T-helper 17 cell (primary cell): ENCODE measurements at places on chromosomes 3 and 15.

GRCh38 chr15:74041311-74041756, 41.0 kb downstream of the GOLGA6A start:
- DNase-seq = no peak

DNA sequence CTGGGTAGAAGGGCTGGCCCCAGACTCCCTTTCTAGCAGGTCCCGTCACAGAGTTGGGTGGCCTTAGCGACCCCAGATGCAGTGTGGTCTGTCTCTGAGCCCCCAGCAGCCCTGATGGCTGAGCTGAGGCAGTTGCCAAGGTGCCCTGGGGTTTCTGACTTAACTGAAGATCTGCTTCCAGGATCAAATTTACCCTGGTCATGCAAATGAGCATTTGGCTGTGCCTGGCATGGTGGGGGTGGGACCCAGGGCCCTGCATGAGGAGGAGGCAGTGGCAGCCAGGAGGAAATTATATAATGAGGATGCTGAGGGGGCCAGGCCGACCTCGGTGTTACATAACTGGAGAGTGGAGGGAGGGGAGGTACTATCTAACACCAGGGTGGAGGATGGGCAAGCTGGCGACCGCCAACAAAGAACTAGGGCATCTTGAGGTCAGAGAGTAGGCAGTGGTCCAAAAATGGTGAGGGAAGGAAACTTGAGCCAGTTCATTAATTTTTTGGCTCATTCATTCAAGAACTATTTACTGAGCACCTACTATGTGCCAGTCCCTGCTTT, 16.4 kb downstream of the PLEKHO2 start:
- DNase-seq = no peak

DNA sequence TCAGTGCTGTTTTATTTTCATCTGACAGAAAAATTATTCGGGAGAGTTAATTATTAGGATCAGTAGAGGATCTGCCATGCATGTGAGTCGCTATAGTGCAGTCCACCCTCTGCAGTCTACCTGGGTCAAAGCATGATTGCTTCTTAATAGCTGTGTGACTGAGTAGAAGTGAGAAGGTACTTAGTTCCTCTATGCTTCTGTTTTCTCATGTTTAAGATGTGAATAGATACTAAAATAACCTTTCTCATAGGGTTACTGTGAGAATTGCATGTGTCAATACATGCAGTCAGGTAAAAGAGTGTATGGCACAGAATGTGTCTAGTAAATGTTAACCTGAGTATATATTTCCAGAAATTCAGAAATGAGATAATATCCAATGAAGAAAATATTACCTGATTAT, 435.7 kb downstream of the NAALADL2 start:
- DNase-seq = no peak

GRCh38 chr15:96064351-96064756, 266.1 kb upstream of the NR2F2 start:
- no peak for DNase-seq

DNA sequence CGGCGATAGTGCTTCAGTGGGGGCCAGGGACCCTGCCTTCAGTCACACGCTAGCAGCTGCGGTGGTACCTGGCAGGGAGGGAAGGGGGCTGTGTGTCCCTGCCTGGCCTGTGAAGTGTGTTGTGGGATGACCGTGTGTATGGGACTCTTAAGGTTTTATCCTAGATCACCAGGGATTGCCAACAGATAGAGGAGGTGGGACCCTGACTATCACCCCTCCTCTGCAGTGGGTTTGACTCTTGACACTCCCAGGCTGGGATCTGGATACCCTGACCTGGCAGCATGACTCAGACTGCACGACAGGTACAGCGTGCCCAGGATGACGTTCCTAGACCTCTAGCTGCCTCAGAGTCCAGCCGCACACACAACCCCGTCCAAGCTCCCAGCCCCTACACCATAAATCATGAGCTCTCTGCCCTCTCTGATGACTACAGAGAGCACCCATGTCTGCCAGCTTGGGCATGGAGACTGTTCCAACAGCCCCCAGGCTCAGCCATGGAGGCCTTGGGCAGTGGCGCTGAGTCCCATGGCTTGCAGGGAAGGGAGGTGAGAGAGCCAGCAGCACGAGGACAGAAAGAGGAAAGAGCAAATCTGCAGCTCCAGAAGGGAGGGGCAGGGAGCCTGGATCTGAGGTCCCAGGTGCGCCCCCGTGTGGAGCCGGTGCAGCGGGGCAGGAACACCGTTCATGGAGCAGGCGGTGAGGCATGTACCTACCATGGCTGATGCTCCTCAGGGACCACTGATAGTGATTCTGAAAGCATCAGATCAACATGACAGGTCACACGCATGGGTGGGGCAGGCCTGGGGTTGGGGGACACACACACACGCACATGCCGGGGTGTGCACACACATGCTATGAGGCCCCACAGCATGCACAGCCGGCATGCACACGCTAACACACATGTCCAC, 71.0 kb downstream of the ADAMTS7 start:
- DNase-seq = no peak

- DNase-seq = no peak
Observed at GRCh38 chr3:88912294-88912877, 195.0 kb upstream of the EPHA3 start.

DNA sequence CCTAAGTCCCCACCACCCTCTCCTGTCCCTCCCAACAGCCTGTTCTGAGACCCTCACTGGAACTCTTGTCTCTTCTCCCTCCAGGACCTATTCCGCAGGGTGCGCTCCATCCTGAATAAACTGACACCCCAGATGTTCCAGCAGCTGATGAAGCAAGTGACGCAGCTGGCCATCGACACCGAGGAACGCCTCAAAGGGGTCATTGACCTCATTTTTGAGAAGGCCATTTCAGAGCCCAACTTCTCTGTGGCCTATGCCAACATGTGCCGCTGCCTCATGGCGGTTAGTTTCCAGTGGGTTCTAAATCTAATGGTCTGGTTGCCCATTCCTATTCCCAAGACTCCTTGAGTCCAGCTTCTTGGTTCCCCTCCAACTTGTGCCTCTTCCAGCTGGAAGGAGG, 9.3 kb downstream of the EIF4G1 start:
- no peak for DNase-seq

- no peak for DNase-seq
Observed at GRCh38 chr3:139109271-139109670, 64.6 kb upstream of the PRR23C start.

DNA sequence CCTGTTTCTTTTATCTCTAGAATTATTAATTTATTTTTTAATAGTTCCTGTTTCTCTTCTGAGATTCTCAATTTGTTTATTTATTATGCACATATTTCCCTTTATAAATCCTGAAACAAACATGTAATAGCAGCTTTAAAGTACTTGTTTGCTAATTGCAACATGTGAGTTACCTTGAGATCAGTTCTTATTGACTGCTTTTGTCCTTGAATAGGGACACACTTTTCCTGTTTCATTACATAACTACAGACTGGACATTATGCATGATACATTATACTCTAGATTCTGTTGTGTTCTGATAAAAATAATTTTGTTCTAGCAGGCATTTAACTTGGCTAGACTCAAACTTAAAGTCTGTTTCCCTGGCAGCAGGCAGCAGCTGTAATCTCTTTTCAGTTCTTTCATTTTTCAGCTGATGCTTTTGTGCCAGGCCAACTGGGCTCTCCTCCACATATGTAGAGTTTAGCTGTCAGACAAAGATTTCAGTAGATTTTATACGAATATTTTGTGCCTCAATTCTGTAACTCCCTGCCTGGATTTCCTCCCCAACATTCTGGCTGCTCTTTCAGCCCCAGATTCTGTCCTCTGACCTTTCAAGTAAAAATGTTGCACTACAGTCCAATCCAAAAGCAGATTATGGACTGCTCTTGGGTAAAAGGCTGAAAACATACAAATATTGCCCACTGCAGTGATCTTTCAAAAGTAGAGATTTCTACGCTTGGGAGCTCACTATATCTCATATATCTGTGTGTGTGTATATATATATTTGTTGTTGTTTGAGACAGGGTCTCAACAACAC, 41.9 kb downstream of the PCOLCE2 start:
- DNase-seq = no peak

DNA sequence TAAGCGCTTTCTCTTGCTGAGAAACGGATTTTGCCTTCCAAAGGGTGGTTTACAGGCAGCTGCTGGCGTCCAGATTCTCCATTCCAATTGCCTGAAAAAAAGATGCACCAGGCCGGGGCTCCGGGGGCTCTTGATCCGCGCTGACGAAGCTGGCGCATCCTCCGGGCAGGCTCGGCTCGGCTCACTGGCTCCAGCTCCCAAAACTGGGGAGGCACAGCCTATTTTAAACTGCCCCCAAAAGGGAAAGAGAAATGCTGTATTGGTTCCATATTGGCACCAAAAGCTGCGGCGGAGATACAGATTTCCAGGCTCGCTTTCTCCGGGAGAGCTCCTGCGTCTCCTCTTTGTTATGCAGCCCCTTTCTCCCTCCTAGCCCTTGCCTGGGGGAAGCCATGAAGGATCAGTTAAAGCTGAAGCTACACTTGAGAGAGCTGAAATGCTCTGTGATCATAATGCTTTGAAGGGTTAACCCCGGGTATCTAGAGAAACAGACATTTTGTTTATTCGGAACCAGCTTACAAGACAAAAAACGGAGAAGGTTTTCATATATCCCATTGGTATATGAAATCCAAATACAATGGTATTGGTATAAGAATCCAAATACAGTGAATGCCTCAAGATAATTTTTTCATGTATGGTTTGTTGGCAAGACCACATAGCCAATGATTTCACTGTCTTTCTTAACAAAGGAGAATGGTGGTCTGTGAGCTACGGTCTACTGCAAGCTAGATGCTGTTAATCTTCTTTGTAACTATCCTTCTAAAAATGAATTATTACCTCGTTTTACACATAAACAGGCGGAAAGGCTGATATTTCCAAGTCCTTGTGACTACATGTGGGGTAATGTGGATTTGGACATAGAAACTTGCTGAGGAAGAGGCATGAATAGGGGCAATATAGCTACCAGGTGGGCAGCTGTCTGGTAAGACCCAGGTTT, 693 bp downstream of the CD200 start:
- DNase-seq = no peak

GRCh38 chr3:71874618-71875017, 89.7 kb upstream of the PROK2 start:
- no peak for DNase-seq

DNA sequence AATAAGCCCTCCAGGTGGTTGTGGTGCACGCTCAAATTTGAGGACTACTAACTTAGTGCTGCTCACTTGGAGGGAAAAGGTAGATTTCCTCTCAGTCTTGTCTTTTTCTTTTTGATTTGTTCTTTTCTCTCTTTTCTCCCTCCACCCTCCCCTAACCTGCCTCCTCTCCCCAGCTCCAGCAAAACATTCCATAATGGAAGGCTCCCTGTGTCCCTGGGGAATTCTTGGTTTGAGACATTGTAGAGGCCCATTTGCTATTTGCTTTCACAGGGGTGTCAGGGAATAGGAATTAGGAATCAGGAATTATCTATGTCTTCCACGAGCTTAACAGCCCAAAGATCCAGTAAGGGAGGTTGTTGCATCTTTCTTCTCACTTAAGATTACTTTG, 136.8 kb upstream of the UMPS start:
- no peak for DNase-seq

DNA sequence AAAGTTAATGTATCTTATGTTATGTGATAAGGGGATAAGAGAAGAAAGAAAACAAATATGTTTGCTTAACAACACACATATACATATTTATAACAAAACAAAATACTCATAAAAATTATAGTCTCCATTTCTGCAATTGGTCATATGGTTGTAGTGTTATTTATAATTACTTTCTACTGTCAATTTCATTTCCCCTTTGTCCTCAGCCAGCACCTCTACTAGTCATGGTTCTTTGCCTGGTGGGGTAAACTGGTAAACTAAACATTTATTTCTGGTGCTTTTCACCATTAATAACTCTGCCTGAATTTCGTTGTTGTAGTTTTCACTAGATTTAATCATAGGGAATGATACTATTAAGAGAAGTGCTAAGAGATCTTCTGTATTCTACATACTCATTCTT, 88.0 kb upstream of the ALCAM start:
- DNase-seq = no peak

- no peak for DNase-seq
Observed at GRCh38 chr3:129619726-129620162, 13.3 kb upstream of the PLXND1 start.

- no peak for DNase-seq
Observed at GRCh38 chr3:150721285-150722130, 17.8 kb upstream of the ERICH6 start.

DNA sequence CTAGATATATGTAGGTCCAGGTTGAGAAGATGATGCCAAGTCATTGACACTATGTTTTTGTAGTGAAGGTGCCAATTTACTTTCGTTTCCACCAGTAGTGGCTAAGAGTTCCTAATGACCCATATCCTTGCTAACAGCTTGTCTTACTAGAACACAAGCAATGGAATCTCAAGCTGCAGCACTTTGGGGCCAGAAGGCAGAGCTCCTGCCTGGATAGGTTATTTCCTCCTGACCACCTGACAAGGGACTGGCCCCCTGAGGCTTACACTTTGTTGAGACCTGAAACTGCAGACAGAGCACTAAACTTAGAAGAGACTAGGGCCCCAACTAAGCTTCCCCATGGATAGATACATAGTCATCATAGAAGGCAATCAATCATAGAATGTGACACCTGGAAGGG, 11.7 kb downstream of the ONECUT1 start:
- no peak for DNase-seq

- no peak for DNase-seq
Observed at GRCh38 chr3:169662132-169662842, 1.2 kb downstream of the MECOM start.

GRCh38 chr3:148379763-148380382, 317.8 kb upstream of the AGTR1 start:
- DNase-seq = no peak

GRCh38 chr3:122612696-122613095, 35.2 kb downstream of the PARP15 start:
- DNase-seq = no peak

- no peak for DNase-seq
Observed at GRCh38 chr15:96494505-96494904, 164.0 kb downstream of the NR2F2 start.

DNA sequence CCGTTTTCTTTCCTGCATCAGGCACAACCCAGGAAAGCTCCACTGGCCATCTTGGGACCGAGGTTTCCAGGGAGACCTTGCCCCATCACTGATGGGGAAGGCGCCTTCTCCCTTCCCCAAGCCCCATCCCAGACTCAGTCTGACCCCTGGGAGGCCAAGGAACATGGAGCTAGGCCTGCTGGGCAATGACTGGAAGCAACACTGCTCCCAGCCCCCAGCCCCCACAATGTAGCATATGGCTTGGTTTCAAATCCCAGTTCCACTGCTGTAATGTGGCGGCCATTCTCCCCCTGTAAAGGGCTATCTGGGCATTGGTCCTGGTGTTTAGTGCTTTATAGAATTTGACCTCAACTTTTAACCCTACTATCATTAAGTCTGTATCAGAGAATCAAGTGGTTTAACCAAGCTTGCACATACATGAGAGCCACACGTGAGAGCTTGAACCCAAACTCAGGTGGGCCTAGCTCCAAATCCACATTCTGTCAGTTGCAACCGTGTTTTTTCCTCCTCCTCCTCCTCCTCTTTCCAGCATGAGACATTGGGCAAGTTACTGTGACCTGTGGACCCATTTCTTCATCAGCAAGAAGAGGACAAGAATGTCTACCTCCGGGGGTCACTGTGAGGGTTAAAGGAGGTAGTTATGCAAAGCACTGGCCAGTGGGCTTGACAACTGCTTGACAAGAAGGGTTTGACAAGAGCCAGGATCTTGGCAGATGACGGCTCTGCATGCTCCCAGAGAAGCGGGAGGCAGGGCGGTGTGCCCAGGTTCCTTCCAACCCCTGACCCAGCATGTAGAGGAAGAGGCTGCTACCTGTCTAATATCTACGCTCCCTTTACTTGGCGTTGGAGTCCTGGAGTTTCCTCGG, 37.4 kb downstream of the KLHL25 start:
- no peak for DNase-seq

- DNase-seq = no peak
Observed at GRCh38 chr15:89820666-89821611, 6.3 kb upstream of the ANPEP start.

- no peak for DNase-seq
Observed at GRCh38 chr15:81948222-81948621, 97.6 kb downstream of the MEX3B start.
